NCI-H2171 (cell line): ENCODE measurements at places on chromosomes 4 and X.

GRCh38 chrX:107700317-107700774, 72.0 kb downstream of the PRPS1 start:
- no peak for DNase-seq

GRCh38 chr4:151694961-151695720, 65.7 kb downstream of the GATB start:
- no peak for DNase-seq

DNA sequence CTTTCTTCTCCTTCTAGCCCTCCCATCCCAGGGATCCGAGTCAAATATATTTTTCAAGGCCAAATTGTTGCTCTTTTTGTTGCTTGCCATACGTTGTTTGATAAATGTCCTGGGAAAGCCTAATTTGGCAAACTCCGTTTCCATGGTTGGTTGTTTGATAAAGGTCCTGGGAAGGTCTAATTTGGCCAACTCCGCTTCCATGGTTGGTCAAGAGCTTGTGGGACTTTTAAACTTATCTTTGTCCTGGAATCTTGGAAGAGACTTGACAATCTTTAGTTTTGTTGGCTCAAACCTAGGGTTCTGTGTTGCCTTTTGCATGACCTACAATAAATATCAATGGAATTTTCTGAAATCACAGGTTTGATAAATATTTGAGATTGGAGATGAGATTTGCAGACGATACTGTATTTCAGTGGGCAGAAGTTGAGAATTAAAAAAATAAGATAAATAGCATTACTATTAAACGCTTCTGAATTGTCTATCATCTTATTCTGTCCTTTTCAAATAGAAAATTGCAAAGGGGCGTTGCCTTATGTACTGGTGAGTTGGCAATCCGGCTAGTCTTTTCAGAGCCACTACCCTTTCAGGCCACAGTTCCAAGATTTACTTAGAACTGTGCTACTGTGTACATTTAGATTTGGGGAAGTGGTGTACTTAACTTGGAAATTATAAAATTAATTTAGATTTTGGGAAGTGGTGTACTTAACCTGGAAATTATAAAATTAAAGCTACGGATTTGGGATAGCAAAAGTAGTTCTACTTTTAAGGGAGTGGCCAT, 804 bp downstream of the OSTC start:
- DNase-seq = no peak

DNA sequence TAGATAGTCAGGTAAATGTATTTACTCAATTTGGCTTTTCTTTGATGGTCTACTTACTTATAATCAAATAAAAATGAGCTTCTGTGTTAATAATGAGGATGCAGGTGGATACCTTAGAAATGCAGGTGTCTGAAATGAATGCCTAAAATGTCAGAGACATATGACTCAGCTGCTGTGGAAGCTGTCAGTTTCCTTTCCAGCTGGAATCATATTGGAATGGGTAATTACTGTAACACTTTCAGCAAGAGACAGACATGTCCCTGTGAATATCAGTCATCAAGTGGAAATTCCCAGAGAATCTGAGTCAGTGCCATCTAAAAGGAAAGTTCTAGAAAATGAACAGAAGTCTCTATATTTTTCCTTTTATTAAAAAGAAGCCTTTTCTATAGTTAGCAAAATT, 783.0 kb upstream of the AADAT start:
- DNase-seq = no peak

DNA sequence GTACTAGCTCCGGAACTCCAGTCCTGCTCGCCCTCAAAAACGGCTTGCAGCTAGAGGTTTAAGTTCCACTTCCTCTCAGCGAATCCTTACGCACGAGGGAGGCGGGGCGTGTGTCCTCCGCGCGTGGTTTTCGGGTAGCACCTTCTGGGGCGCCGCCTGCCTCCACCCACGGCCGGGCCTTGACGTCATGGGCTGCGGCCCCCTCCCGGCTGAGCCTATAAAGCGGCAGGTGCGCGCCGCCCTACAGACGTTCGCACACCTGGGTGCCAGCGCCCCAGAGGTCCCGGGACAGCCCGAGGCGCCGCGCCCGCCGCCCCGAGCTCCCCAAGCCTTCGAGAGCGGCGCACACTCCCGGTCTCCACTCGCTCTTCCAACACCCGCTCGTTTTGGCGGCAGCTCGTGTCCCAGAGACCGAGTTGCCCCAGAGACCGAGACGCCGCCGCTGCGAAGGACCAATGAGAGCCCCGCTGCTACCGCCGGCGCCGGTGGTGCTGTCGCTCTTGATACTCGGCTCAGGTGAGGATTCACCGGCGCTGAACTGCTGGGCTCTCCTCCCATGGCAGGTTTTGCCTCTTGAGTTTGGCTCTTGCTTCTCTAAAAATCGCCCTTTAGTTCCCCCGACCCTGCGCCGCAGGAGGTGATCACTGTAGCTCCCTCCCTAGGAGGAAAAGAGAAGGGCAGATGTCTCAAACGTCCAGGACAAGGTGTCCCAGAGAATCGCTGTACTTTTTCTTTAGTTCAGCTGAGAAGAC, at the start of gene AREG:
Gene AREG (plus strand): TSS at position 246 of the 752 bp plus-strand sequence. CDS start 210 bp downstream, at position 456.
- no peak for DNase-seq

DNA sequence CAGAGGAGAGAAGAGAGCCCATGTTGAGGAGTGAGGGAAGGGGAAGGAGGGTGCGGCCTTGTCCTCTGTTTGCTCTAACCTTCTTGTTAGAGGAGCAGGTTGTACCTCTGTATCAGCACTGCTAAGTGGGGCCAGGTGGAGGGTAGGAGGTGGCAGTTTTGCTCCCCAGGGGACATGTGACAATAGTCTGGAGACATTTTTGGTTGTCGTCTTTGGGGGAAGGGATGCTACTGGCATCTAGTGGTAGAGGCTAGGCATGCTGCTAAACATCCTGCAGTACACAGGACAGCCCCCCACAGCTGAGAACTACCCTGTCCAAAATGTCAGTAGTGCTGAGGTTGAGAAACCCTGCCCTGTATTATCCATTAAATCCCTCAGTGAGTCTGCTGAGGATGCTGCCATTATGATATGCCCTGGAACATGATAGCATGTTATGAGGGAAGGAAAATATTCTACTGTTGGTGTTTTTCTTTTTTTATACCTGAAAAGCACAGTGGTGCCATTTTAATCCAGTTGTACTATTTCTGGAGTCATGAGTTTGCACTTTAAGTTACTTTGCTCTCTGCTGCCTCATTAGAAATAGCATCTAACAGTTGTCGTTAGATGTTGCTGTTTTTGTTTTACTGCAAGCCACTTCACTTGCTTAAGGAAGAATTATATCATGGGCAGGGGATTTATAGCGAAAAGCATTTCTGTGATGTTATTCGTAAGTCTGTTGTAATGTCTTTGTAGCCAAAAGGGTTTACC, 90.6 kb downstream of the LRP2BP start:
- DNase-seq = peak; percentile 10

GRCh38 chr4:74284053-74284452, 24.2 kb upstream of the EPGN start:
- no peak for DNase-seq

- DNase-seq = no peak
Observed at GRCh38 chr4:36753048-36753447, 471.6 kb downstream of the DTHD1 start.

DNA sequence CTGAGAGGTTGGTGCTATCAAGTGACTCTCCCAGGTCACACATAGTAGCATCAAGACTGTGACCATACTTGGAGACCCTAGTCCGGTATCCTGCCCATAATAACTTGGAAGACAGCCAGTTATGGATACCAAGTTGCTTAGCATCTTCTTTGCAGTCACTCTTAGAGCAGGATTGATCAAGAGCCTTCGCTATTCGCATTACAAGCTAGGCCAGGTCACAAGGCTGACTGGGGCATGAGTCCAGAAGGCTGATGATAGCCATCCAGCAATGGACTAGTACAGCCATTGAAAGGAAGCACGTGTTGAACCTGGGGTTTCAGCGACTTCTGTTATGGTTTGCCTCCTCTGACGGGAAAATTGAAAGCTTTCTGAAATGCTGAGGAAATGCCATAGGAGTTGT, 157.6 kb downstream of the POLA1 start:
- no peak for DNase-seq

DNA sequence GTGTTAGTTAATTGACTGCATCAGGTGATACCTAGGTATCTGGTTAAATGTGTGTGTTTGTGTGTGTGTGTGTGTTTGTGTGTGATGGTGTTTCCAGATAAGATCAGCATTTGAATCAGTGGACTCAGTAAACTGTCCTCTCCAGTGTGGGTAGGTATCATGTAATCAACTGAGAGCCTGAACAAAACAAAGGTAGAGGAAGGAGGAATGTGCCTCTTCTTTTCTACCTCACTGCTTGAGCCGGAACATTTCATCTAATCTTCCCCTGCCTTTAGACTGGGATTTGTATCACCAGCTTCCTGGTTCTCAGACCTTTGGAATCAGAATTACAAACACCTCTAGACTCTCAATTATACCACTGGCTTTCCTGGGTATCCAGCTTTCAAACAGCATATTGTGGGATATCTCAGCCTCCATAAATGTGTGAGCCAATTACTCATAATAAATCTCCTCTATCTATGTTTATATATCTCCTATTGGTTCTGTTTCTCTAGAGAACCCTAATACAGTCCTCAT, 120.5 kb downstream of the TBCK start:
- no peak for DNase-seq

DNA sequence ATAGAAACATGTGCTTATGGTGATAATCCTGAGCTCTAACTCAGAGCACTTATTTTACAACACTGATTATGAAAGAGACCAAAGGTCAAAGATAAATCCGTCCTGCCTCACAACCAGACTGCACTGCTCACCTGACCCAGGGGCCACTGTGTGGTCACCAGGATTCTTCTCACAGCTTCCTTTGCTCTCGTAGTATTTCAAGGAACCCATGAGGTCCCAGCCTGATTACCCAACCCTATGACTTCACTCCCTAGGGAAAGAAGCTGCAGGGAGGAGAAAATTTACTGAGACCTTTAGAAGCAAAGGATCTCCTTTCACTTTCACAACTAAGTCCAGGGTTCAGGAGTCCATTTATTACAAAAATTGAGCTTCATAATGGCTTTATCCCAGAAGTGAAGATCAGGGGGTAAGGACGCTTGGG, 9.6 kb downstream of the SLC25A5 start:
- DNase-seq = no peak

DNA sequence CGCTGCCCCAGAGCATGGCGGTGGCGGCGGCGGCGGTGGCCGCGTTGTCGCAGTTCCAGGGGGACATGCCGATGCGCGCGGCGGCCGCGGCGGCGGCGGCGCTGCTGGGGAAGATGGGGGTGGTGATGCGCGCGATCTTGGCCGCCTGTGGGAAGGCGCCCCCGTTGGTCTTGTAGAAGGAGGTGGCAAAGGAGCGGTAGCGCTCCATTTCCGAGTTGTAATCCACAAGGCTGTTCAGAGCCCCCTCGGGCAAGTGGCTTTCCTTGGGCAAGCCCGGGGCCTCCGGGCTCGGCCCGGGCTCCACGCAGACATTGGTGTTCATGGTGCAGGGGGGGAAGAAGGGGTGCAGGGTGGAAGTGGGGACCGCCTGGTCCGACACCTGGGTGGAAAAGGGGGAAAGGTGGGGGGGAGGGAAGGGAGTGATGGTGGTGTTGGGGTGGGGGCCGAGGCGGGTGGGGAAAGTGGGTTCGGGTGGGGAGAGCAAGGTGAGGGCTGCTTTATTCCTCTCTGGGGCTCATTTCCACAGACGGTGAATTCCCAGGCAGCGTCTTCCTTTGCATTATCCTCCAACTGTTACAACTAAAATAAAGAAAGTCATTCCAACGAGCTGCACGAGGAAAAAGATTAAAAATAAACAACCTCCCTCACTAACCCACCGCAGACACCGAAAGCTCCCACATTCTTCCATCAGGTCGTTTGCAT, 3.1 kb downstream of the CXXC4 start:
- DNase-seq = peak; percentile 10

DNA sequence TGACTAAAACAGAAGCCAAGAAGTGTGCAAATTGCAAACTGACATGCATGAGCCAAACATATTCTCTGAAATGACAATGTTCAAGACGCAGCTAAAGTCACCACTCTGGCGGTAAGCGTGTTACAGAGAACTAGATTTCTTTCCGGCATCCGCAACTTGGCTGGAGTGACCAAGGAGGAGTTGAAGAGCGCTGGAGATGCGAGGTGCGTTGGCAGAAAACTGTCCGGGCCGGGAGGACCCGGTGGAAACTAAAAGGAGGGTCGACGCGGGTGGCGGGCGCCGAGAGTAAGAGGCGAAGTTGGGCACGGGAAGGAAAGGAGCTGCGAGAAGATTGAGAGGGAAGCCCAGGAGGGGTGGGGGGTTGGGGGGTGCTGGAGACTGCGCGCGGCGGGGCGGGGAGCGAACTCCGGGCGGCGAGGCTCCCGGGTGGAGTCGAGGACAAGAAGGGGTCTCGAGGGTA, 807 bp downstream of the SEL1L3 start:
- no peak for DNase-seq

DNA sequence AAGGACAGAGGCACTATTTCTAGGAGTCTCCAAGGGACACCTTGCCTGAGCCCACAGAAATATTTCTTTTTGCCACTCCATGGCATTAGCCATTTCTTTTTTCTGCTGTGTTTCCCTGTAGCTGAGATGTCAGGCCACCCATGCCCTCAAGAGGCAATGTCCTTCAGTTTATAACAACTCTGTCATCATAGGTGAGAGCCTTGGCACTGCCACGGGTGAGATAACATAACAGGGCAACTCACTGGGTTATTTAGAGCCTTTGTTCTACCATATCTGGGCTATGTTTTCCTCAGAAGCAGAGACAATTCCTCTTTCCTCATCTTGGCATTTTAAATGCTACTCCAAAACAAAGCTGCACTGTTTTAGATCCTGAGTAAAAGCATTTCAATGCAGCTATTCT, 99.9 kb upstream of the MAOA start:
- DNase-seq = no peak

DNA sequence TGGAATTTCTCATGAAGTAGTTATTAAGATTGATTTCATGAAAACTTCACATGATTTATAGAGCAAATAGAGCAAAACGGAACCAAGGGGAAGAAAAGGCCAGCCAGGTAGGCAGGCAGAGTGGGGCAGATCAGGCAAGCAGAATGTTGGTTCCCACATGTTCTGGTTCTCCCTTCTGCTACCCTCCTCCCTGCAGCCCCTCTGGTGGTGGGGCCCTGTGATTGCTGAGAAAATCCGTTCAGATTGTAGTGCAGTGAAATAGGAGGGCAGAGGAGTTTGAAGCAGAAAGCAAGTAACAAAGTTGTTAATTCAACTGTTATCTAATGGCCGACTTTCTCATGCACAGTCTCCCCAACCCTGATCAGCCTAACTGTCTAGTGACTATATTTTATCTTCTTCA, 185.3 kb downstream of the MID1IP1 start:
- DNase-seq = no peak
